ENCODE measurements at places on chromosomes 4 and X.

DNA sequence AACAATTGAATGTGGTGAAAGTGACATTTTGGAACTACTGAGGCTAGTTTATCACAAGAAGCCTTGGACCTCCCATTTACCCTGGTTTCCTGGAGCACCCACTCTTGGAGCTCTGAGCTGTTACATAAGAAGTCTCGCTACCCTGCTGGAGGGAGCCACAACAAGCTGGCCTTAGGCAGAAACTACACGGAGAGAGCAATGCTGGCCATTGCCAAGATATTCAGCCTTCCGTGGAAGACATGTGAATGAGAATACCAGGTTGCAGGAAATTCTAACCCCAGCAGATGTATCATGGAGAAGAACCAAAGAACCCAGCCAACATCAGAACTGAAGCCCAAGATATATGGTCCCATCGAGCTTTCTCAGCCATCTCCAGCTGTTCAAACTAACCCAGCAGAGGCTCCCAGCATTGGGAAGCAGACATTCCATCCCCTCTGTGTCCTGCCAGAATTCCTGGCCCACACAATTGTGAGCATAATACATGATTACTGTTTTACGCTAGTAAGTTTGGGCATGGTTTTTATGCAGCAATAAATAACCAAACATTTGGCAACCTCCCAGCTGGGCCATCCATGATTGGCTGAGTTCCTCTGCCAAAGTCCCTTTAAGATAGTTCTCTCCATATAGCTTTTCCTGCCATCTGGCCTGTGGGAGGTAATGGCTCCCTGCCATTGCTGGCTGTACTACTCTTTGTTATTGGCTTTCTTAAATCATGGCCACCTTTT is 17.9 kb upstream of the PDE5A start:
- no peak for DNase-seq

DNA sequence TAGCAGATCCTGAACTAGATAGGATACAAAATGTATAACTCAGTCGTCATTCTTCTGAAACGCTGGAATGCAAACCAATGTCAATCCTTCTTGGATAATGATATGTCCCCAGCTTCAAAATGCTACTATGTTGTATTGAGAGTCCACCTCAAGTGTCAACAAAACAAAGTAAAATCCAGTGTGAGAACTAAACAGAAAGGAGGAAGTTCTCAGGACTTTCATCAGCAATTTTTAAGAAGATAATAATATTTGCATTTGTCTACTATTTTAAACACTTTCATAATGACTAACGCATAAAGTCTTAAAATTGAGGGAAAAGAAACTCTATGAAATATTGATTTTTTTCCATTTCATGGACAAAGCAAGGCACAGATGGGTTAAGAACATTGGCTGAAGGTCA is 36.3 kb downstream of the SOD3 start:
- no peak for DNase-seq

DNA sequence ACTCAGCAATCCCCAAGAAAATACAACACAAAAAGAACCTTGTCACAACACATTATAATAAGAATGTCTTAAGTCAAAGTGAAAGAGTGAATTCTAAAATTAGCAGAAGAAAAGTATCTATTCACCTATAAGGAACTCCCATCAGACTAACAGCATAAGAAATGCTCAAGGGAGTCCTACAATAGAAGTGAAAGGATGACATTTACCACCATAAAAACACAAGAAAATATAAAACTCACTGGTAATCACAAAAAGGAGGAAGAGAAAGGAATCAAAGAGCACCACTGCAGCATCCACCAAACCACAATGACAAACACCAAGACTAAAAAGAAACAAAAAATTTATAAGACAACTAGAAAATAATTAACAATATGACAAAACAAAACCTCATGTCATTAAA is 257.0 kb upstream of the AGTR2 start:
- DNase-seq = no peak

DNA sequence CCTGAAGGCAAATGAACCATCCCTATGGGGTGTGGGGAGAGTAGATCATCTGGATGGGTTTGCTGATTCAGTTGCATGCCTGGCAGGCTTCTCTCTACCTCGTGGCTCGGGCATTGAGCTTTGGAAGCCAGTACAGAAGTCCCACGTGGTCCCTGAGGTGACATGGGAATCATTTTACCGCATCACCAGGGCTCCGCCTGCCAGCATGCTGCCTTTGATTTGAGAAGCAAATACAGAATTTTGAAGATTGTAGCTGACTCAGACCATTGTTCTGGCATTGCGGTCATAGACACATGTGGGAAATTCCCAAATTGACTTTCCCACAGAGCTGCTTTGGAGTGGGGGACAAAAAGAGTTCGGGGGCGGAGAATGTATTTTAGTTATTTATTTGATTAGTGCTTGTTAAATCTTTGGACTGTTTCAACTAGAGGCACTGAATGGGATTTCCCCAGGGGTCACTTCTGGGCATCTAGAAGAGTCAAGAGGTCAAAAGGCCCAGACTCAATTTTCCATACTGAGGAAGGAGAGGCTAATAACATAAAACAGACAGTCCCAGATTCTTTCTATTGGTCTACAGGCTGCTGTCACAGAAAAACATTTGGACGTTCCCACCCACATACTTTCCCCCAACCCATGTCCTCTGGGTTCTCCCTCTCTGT is 79.3 kb downstream of the NHSL2 start:
- no peak for DNase-seq

- no peak for DNase-seq
Measured at GRCh38 chr4:118113220-118113619, 78.9 kb downstream of the NDST3 start.

- DNase-seq = no peak
Measured at GRCh38 chr4:84171871-84172270, 327.2 kb downstream of the NKX6-1 start.

- no peak for DNase-seq
Measured at GRCh38 chr4:85697854-85698253, 222.9 kb downstream of the ARHGAP24 start.

- DNase-seq = no peak
Measured at GRCh38 chr4:152926959-152927358, 9.2 kb upstream of the FHDC1 start.

- DNase-seq = no peak
Measured at GRCh38 chr4:6781113-6781512, 1.4 kb upstream of the KIAA0232 start.

- no peak for DNase-seq
Measured at GRCh38 chr4:21806991-21807390, 141.6 kb downstream of the KCNIP4 start.

- DNase-seq = no peak
Measured at GRCh38 chrX:7280520-7280919, 132.6 kb upstream of the PUDP start.

DNA sequence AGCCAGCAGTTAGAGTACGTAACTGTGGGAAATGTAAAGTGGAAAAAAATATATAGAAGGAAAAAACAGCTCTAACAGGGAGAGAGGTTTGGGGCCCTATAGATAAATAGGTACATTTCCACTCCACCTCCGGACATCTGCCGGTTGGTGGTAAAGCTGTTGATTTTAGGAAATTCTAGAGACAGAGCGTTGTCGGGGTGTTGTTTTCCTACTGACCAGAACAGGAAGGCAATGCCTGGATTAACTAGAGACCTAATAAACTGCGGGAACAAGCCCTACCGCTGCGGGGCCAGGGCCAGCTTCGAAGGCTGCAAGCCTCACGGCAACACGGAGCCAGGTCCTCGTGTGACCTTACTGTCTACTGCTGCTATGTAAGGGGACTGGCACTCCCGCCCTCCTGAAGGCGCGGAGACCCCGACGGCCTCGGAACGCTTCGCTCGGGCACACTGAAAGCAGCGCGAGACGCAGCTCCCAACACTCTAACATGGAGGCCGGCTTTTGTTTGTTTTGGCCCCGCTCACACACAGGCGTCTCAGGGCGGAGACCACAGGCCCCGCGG is 702 bp upstream of the CDKN2AIP start:
- DNase-seq = peak; percentile 9

DNA sequence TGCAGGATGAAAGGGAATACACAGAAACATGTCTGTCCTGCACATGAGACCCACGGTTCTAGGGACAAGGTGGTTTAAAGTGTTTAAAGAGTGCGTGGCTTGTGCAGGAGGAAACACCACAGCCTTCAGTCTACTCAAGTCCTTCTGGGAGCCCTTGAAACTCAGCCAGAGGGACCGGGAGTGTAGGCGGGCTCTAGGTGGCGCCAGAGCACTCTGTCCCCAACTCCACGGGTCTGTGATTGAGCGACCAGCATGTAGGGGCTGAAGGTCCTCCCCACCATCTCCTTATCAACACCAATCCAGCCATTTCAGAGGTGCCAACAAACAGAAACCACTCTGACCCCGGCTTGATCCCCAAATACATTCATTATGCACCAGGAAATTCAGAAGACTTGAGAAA is 82.0 kb upstream of the CLDN34 start:
- DNase-seq = peak; percentile 7

GRCh38 chr4:82848706-82849105 is 42.2 kb downstream of the SEC31A start:
- DNase-seq = no peak

DNA sequence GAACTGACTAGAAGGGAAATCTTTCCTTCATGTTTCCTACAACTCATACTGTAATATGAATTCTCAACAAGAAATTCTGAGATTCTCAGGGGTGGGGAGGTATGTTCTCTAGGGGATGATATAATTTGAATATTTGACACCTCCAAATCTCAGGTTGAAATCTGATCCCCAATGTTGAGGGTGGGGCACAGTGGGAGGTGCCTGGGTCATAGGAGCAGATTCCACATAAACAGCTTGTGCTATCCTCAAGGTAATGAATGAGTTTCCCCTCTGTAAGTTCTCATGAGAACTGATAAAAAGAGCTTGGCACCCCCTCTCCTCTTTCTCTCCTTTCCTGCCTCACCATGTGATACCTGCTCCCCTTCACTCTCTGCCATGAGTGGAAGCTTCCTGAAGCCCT is 21.5 kb downstream of the FBXW7 start:
- no peak for DNase-seq

DNA sequence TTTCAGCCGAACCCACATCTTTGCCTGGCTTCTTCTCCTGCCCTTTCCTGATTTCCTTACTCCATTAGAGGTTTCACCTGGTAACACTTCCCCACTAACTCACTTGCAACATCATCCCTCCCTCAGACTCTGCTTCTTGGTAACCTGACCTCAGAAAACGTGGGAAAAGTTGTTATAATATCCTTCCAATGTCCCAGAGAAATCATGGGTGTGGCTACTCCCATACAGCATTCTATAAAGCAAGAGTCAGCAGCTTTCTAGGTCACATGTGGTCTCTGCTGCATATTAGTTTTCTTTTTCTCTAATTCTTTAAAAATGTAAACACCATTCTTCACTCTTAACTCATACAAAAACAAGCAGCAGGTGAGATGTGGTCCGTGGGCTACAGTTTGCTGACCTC is 283.1 kb upstream of the MAOA start:
- DNase-seq = no peak

- no peak for DNase-seq
Measured at GRCh38 chrX:152024710-152025109, 50.2 kb upstream of the GABRE start.

- no peak for DNase-seq
Measured at GRCh38 chrX:69150281-69150960, 14.8 kb downstream of the PJA1 start.

GRCh38 chrX:2369206-2369605 is 131.6 kb downstream of the DHRSX start:
- DNase-seq = no peak

- DNase-seq = no peak
Measured at GRCh38 chr4:138665851-138666250, 349.7 kb upstream of the NOCT start.

DNA sequence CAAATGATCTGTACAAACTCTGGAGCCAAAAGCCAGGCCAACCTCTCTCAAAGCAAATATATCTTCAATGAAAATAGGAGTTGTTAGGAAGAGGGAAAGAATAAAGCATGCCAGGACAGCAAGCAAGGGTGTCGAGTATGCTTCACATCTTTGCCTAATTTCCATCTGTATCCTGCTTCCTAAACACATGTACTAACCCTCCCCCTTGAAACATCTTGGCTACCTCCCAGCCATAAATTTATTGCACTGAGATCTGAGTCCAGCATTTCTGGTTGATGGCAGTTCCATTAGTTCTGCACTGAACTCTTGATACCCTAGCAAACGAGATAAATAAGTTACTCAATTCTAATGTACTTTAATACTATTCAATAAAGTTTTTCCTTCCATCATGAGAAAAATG is 430.5 kb upstream of the TRAM1L1 start:
- DNase-seq = no peak

GRCh38 chr4:175789647-175790046 is 22.4 kb downstream of the GPM6A start:
- no peak for DNase-seq

Measured in stimulated activated CD8-positive, alpha-beta memory T cell treated with anti-CD3 and anti-CD28 coated beads, Interleukin-12 subunit alpha, Interleukin-12 subunit beta, amount 100 ng/mL, for 1 hour (primary cell).